Caco-2 (cell line): ENCODE measurements at places on chromosomes 3 and 15. TPM values are rescaled to one million over a fixed set of nuclear protein-coding genes. Genes with fewer than 3 reads are reported as not detected.

The DNAH1 gene
- total RNA-seq = 2.9 and 4.1 TPM in 2 replicates

The GOLGA6D gene
- not detected in 2 replicates for total RNA-seq

The WDR93 gene
- total RNA-seq = 0.16 TPM in 1 of 2 replicates, not detected in the other

The FETUB gene
- total RNA-seq = 0.30 TPM in 1 of 2 replicates, not detected in the other

The FEZF2 gene
- total RNA-seq = not detected in 2 replicates

The TUSC7 gene
- not detected in 2 replicates for total RNA-seq

The OXSM gene
- 11.1 and 13.1 TPM in 2 replicates for total RNA-seq

The PDCD10 gene
- total RNA-seq = 65.7 and 65.8 TPM in 2 replicates

The NPAP1 gene
- not detected in 2 replicates for total RNA-seq

The ANKUB1 gene
- not detected in 2 replicates for total RNA-seq
